ENCODE measurements at places on chromosomes 7 and 10.

DNA sequence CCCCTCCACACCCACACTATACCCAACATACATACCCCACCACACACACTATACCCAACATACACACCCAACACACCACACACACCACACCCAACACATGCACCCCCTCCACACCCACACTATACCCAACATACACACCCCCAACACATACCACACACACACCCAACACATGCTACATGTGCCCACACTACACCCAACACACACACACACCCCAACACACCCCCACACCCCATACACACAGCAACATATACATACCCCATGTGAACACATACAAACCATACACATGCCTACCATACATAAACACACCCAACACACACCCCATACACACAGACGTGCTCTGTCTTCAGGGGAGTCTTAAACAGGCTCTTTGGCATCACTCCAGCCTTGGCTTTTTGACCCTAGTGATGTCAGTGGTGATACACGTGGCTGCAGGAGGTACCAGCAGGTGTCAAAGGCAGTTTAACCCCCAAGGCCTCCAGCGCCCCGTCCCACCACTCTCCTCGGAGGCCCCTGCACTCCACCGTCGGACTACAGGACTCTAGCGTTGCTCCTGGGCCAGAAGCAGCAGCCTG lies 73.4 kb downstream of the HIPK2 start:
- no peak for DNase-seq

DNA sequence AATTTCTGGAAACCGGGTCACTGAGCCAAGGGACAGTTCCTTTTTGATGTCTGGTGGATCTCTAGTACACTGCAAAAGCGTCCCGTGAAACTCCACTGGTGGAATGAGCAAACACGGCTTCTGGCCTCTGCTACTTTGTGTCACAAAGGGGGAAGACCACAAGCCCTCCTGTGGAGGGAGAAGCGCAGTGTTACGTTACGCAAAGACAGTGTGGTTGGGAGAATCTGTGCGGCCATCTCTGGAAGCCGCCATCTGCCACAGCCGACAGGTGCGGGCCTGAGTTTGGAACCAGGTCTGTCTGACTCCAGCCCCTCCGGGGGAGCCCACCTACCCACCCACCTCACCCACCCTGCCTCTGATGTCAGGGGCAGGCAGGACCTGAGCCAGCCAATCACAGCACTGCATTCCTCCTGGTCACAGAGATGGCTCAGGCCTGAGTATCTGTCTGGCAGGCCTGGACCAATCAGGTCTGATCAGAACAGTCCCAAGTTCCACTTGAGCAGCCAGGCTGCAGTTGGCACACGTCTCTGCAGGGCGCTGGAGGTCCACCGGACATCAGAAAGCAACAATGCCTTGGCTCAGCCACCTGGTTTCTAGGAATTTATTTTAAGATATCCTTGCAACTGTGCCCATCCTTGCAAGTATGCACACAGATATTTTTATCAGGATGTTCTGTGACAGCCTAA lies 3.0 kb upstream of the CYP2W1 start:
- no peak for DNase-seq

DNA sequence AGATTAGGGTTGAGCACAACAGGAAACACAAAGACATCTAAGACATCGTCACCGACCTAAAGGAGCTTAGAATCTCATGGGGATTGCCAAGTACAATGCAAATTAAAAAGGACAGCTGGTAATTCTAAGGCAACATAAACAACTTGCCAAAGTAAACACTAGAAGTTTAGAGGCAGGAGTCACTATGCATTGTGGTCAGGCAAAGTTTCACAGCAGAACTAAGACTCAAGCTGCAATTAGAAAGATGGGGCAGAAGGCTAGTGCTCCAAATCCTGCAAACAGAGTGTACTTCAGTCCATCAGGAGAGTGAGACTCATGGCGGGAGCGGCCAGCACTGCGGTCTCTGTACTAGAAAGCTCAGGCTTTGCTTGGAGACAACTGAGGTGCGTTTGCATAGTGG lies 52.7 kb downstream of the HIPK2 start:
- DNase-seq: no peak

GRCh38 chr7:142925413-142925812 lies 8.1 kb downstream of the TRPV5 start:
- no peak for DNase-seq

DNA sequence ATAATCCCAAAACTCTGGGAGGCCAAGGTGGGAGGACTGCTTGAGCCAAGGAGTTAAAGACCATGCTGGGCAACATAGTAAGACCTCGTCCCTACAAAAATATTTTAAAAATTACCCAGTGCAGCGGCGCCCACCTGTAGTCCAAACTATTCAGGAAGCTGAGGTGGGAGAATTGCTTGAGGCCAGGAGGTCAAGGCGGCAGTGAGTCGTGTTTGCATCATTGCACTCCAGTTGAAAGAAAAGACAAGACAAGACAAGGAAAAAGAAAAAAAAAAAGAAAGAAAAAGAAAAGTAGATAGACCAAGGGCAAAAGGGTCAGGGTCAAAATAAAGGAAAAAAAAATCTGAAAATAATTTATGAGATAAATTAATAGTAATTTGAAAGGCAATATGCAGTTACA lies 5.8 kb downstream of the ANXA7 start:
- DNase-seq: no peak

- DNase-seq: no peak
Observed at GRCh38 chr10:96306516-96306915, 2.3 kb downstream of the DNTT start.
